ENCODE measurements at places on chromosomes 13 and 19.

DNA sequence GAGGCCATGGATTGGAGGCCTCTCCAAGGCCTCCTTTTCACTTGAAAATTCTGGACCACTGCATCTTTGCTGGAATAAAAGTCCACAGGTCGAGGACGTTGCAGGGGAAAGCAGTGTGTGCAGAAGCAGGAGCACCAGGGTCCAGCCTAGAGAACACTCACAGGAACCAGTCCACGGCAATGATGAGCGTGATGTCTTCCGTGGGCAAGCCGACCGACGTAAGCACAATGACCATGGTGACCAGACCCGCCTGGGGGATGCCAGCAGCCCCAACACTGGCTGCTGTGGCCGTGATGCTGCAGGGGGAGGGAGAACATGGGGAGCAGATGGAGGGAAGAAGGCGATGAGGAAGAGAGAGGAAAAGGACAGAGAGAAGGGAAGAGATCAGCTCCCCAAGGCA is 11.5 kb downstream of the OR7C2 start:
- no peak for DNase-seq

DNA sequence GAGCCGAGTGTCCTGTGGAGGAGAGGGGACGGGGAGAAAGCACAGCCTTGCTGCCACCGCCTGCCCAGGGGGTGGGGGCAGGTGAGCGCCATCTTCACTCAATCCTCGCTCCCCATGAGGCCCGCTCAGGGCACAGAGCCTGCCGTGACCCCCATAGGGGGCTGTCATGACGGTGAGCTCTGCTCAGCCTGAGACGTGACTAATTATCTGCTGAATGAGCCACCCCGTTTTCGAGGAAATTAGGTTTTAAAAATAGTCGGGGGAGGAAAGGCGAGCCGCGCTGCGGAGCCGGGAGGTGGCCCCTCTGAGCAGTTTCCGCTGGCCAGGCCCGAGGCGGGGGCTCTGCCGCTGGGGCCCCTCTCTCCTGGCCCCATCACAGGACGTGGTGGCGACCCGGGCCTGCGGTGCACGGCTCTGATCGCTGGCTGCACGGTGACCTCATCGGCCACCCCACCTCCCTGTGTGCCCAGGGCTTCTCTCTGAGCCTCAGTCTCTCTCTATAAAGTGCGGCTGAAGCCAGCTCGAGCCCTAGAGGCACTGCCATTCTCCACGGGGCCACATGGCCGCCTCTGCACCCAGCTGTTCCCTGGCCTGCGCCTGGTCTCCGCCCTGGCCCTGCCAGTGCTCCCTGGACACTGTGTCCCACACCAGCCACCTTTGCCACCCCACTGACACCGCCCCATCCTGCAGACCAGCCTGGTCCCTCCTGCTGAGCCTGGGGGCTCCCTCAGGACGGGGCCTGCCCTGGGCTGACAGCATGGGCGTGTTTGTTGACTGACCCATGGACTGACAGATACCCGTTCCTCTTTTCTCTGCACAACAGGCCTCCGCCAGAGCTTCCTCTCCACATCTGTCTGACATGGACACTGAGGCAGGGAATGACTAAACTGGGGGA is 28.3 kb downstream of the PIP5K1C start:
- DNase-seq = peak; percentile 74

DNA sequence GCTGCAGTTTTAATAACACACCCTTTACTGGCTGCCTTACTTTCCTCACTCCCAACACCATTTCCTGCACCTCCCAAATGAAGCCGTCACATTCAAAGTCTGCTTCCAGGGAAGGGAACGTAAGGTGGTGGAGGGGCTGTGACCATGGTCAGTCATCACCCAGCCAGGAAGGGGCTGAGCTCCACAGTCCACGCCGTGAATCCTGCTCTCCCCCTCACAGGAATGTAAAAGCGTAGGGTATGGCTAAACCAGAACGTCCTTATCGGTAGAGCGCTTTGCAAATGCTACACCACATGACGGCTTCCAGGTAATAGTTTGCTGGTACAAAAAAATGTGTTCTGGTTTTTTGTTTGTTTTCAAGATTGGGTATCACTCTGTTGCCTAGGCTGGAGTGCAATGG is 7.0 kb downstream of the NUMBL start:
- no peak for DNase-seq

GRCh38 chr13:95222733-95223018 is 78.6 kb downstream of the ABCC4 start:
- no peak for DNase-seq

DNA sequence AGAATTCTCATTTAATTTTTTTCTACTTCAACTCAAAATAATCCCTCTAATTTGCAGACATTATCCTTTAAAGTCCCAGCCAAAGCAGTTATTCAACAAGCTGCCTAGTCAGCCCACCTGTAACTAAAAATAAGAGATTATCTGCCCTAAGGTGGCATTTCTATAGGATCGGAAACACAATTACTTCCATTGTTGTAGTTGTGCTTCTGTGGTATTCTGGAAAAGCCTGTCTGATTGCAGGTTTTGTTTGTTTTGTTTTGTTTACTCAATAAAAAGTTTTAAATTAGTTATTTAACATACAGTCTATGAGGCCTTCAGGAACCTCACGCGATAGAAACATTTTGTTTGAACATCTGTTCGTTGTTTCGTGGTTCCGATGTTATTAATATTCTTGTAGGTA is 101.0 kb downstream of the ZIC5 start:
- no peak for DNase-seq

- peak; percentile 6 for DNase-seq
Observed at GRCh38 chr19:34556488-34556887, 74.9 kb downstream of the WTIP start.

DNA sequence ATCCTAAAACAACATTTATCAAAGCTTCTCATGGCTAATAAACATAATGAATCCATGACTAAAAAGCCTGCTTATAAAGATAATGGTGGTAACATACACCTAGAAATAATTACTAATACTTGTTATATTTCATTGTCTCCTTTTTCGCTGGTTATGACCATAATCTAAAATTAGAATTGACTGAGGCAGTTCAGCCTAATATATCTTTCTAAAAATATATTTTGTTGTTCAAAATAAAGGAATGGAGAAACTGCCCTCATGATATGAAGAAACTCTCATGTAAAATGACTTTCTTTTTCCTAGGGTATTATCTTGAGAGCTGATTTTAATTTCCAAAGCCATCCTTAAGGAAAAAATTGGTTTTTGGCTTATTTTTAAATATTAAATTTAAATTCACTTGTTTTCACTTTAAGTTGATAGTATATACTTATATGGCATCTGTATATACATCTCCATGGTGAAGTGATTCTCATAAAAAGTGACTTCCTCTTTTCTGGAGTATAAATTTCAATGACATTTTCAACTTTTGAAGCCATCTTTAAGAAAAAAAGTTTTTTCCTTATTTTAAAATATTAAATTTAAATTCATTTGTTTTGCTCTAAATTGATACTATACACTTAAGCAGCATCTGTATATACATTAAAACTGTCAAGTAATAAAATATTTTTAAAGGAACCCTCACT is 204.6 kb downstream of the VWA8 start:
- peak; percentile 28 for DNase-seq

GRCh38 chr13:81757348-81757970 is 1416.5 kb upstream of the SPRY2 start:
- DNase-seq = no peak

DNA sequence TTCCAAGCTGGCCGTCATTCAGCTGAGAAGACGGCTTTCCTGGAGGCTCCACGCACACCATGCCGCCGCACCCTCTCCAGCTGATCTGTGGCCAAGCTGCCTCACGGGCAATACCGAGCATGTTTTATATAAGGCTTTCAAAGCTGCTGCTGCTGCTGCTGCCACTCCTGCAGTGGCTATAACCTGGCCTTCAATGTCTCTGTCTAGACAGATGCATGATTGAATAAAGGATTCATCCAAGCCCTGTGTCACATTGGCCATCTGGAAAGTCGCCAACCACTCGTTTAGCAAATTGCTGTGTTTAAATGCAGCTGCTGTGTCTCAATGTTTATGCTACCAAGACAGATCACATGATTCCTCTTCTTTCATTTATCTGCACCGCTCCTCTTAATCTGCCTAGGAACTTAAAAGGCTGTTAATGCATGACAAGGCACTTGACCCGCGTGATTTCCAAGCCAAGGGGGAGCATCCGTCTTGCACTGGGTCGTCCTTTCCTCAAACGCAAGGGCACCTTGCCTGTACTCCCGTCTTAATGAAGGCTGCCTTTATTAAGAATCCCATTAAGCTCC is 114.3 kb downstream of the TEX26 start:
- peak; percentile 67 for DNase-seq

DNA sequence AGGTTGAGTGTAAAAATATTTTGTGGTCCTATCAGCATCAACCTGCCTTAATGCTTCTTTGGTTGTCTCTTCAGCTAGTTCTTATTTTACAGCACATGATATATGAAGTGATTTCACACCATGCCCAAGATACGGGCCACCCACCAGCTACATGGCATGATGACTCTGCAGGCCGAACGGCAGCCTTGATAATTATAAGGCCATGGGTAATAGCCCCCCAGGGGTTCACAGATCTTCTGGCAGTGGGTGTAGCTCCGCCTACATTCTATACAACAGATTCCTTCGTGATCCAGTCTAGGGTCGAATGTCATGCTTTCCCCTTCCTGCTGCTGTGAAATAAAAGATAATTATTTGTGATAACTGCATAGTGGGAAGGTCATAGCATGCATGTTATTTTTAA is 36.1 kb downstream of the CNMD start:
- no peak for DNase-seq

- DNase-seq = no peak
Observed at GRCh38 chr19:5102520-5102919, 133.6 kb downstream of the KDM4B start.

DNA sequence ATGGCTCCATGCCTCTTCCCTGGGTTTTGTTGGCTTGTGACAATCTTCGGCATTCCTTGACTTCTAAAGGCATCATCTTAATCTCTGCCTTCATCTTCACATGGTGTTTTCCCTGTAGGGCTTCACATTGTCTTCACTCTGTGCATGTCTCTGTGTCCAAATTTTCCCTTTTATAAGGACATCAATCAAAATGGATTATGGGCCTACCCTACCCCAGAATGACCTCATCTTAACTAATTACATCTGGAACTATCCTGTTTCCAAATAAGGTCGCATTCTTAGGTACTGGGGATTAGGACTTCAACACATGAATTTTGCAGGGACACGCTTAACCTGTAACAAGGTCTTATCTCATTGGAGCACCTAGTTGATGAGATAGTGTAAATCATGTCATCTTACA is 290.3 kb upstream of the KLF12 start:
- no peak for DNase-seq

- DNase-seq = no peak
Observed at GRCh38 chr13:97498419-97498818, 64.5 kb downstream of the RAP2A start.

DNA sequence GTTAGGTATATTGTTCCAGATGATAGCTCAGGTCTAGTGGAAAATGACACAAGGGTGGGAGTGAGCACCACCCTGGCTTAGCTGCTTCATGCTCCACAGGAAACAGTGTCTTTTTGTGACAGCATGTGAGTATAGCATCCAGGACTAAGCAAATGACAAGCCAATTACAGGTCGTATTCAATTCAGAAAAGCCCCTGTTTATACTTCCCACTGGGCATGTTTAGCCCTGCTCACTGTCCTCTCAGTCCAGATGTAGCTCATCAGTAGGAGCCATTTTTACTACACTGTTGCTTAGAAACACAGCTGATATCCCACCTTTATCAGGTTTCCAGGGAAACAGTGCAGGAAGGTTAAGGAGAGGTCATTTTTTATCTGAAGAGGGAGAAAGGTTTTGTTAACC is 8.0 kb downstream of the ABHD13 start:
- no peak for DNase-seq

GRCh38 chr13:109476001-109476400 is 310.4 kb downstream of the IRS2 start:
- no peak for DNase-seq

DNA sequence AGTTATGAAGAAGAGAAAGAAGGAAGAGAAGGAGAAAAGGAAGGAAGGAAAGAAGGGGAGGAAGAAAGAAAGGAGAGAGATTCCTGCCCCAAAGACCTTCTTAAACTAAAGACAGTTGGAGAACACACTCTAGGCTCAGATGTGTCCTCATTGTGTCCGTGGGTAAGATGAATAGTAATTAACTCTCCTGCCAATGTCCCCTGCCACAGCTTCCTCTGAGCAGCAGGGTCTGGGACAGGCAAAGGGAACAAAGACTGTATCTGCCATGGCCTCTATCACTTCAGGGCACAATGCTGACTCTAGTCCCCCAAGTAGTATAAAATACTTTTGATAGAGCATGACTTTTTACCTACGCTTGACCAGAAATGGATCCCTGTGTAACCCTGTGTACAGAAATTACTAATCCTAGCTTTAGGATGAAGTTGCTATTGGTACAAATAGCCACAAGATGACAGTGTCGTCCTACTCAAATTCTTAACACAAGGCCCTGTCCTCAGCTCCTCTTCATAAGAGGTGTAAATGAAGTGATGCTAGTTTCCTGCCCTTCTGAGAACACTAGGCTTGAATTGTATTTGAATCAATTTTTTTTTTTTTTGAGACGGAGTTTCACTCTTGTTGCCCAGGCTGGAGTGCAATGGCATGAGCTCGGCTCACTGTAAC is 186.2 kb upstream of the GPR12 start:
- DNase-seq = peak; percentile 26

DNA sequence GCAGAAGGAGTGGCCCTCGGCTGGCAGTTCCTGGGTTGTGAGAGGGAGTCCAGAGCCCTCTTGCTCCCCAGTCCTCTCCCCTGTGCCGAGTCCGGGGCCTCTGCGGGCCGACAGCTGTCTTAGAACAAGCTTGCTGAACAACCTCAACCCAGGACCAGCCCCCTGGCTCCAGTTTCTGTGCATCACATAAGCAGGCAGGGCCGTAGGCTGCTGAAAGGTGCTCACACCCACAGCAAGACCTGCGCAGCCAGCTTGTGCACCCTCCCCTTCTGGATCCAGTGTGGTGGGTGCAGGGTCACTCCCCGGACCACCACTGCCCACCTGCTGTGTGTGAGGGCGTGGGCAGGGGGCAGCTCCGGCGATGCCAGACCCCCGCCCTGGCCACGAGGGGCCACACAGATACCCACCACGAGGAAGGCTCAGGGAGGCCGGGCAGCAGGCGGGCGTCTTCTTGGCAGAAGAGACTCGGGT is 25.2 kb upstream of the F7 start:
- no peak for DNase-seq

DNA sequence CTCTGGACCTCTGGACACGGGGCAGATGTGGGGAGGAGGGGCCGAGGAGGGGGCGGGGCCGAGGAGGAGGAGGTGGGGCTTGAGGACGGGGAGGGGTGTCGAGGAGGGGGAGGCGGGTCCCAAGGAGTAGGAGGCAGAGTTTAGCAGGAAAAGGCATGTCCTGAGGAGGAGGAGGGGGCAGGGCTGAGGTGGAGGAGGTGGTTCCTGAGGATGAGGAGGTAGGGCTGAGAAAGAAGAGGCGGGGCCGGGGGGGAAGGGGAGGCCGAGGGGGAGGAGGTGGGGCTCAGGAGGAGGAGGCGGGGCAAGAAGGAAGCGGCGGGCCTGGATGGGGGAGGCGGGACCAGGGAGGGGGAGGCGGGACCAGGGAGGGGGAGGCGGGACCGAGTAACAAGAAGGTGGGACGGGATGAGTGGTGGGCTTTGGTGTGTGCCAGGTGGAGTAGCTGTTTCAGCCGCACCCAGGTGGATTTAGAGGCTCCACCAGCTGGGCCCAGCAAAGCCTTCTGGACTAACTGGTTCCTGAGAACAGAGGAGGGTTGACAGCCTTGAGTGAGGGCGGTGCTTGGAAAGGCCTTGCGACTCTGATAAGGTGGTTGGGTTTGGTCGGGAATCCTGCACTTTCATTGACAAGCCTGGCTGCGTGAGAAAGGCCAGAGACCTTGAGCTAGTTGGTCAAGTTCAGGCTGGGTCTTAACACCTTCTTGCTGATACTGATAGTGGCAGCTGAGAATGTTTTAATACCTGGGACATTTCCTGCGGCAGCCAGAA is 7.7 kb downstream of the TECR start:
- no peak for DNase-seq
